Epithelial cell of proximal tubule (primary cell): ENCODE measurements at places on chromosomes 16 and 17. TPM values are rescaled to one million over a fixed set of nuclear protein-coding genes. Genes with fewer than 3 reads are reported as not detected.

DNA sequence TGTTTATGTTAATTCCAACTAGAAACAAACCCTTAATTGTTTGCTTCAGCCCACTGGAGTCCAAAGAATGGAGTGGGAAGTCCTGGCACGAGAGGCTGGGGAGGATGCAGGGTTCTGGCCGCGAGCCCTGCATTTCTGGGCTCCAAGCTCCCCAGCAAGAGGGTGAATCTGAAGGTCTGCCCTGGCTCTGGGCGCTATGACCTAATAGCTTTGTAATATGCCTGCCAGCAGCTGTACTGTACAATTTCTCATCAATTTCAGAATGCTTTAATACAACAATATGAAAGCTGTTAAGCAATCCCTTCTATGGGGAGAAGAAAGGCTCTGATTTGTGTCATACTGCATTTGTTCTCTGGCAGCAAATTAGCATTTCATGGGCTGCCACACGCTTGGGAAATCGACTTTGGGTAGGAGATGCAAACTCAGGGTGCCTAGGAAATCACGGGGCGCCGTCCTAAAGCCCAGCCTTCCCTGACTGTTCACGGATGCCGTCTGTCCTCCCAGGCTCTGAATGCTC lies 43.8 kb downstream of the NDEL1 start:
- no peak for DNase-seq

TM4SF5 gene
- not detected in 2 replicates for total RNA-seq

DNA sequence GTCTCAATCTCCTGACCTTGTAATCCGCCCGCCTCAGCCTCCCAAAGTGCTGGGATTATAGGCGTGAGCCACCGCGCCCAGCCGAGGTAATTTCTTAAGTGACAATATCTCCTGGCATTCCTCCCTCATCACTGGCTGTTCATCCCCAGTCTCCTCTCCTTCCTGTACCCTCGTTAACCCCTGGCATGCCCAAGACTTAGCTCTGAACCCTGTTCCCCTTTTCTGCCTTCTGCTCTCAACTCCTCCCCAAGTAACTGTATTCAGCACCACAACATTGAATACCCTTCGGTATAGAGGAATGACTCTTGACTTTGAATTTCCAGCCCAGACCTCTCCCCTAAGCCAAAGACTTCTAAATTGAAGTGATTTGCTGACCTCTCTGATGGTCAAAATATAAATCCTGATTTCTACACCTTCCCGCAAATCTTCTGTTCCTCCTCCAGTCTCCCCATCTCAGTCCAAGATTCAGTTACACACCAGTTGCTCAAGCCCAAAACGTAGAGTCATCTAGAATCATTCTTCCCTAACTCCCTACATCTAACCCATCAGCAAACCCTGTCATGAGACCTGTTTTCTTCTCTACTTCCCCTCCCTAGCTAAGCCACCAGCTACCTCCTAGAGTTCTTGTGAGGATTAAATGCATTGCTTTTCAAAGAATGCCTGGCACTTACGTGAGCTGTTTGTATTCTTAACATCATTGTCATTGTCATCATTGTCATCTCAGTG lies 14.8 kb downstream of the PMP22 start:
- DNase-seq = no peak

MYH8 gene
- not detected in 2 replicates for total RNA-seq

- no peak for DNase-seq
These were observed 21.9 kb upstream of the EIF1 start for GRCh38 chr17:41666708-41667279.

- no peak for DNase-seq
These were observed 129.7 kb upstream of the CHMP6 start for GRCh38 chr17:80861892-80862291.

DNA sequence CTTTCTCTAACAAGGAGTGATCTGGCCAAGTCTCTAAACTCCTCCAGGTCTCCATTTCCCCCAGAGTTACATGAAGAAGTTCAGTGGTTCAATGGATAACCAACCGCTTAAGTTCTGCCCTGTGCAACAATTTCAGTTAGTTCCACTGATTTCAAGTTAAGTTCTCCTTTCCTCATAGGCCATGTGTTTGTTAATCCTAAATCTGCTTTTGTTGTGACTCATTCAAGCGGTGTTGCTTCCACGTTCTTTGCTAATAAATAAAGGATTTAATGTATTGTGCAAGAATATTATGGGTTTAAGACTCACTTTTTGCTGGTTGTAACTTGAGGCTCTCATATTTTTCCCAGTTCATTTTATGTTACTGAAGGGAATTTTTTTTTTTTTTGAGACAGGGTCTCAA lies 36.3 kb downstream of the GNA13 start:
- peak; percentile 83 for DNase-seq

DNA sequence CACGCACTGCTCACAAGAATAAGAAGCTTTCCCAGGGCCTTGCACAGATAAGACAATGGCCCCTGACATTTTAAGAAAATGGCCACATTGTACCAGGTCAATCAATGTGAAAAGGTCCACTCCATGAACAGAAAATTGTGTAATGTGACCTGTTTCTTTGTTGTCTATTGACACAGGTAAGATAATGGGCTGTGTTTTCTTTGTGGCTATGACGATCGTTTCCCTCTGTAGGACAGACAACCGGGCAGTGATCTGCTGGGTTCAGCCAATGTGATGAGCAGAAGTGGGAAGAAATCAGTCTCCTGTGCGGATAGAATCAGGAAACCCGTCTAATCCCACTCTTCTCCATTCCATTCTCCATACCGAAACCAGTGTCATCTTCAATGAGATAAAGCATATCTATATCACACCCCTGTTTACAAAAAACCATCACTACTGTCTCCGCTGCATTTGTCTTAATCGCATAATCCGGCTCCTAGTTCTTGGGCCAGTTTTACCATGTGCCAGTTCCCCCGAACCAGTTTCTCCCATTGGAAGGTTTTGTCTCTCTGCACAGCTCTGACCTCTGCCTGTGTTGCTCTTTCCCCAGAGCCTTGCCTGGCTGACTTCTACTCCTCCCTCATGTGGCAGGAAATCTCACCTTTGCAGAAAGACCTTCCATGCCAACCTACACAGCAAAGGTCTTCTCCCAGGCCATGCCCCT lies 66.9 kb upstream of the ATF7IP2 start:
- DNase-seq = no peak

- DNase-seq = no peak
These were observed 86.1 kb upstream of the CCL2 start for GRCh38 chr17:34168989-34169388.

DNA sequence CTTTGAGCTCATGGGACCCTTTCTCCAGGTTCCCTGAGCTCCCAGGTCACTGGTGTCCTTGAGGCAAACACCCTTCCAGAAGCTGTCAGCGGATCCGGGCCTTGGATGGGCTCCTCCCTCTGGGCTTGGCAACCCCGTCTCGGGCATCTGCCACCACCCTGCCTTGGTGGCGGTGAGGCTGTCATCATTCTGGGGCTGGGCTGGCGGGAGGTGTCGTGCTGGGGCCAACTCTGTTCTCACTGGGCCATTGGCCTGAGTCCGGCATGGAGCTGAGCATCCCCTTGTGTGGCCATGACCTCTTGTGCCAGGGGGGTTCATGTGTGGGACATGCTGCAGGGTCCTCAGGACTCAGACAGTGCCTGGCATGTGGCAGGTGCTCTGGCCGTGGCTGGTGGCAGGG lies 197.6 kb downstream of the LAT start:
- no peak for DNase-seq

GRCh38 chr16:5875416-5875815 lies 777.8 kb upstream of the EEF2KMT start:
- no peak for DNase-seq

GFAP gene
- 0.58 and 1.0 TPM in 2 replicates for total RNA-seq

- DNase-seq = no peak
These were observed 341.6 kb upstream of the TBX2 start for GRCh38 chr17:61058066-61058465.

RHBDF2 gene
- 35.2 and 101 TPM in 2 replicates for total RNA-seq

- DNase-seq = no peak
These were observed 33.5 kb downstream of the NUP93 start for GRCh38 chr16:56763291-56763916.

- no peak for DNase-seq
These were observed 38.0 kb upstream of the CDH15 start for GRCh38 chr16:89133457-89134127.

SOX8 gene
- not detected in 2 replicates for total RNA-seq

DNA sequence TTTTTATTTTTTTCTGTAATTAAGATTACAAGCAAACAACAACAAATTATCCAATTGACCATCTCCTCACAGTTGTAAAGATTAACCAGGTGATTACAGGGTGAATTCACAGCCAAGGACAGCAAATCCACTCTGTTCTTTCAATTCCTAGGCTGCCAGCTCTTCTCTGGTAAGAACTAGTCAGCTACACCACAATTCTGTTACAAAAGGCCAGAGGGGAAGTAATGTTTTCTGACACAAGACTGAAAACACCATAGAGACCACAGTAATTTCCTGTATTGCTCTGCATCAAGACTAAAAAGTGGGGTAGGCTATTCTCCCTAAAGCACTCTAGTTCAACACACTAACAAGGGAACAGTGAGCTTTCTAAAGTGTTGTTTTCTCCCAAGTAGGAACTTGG lies 10.6 kb downstream of the CA10 start:
- peak; percentile 69 for DNase-seq

DNA sequence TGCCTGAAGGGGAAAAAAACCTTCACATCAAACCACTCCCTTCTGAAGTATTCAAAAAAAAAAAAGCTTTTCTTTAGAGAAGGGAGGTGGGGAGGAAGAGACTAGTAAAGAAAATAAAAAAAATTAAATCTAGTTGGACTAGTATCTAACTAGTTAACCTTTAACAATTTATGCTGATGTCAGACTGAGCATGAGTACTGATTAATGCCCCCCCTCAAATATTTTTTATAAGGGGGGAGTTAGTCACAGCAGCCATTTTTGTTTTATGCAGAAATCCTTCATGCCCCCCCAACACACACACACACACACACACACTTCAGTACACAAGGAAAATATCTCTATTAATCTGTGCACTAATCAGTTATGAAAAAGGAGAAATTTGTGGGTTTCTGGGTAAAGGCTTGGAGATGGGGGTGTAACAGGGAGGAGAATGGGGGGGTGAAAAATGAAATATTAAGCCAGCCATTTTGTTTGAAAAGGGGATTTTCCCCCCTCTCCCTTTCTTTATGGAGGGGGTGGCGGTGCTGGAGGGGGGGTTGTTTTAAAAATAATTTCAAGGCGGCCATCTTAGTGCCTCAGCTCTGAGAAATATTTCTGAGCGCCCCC lies 4.7 kb upstream of the CHD3 start:
- no peak for DNase-seq

GRCh38 chr17:78426293-78426879 lies 47.9 kb downstream of the PGS1 start:
- no peak for DNase-seq

- no peak for DNase-seq
These were observed 89.3 kb upstream of the GSE1 start for GRCh38 chr16:85523602-85524364.

DNA sequence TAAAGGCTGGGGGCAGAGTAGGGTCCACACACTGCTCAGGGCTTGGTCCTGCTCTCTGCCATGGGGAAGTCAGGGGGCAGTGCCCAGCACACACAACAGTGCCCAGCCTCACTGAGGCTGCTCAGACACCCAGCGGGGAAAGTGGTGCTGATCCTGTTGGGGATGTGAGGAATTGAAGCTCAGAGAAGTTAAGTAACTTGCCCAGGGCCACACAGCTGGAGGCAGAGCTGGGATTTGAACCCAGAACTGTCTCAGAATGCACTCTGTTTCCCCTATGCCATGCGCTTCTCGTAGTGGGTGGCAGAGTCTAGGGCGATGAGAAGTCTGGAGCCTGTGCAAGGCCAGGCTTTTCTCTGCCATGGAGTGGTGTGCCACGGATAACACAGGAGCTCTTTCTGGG lies 59.3 kb downstream of the SDK2 start:
- no peak for DNase-seq

PKMYT1 gene
- 107 and 120 TPM in 2 replicates for total RNA-seq

GRCh38 chr17:77429969-77430752 lies 289.4 kb downstream of the SEC14L1 start:
- peak; percentile 93 for DNase-seq

DNA sequence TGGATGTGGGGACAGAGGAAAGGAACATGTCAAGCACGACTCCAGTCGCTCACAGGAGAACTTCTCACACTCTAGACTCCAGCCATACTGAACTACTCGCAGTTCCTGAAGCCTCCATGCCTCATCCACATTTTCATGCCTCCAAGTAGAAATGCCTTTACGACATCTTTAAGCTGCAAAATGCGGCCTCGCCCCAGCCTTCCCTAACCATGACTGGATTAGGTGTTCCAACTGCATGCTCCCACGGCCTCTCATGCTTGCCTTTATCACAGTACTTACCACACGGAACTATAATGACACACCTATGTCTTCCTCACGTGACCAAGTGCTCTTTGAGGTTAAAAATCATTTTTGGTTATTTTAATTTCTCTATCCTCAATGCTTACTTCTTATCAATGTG lies 23.9 kb downstream of the SMG6 start:
- no peak for DNase-seq

DNA sequence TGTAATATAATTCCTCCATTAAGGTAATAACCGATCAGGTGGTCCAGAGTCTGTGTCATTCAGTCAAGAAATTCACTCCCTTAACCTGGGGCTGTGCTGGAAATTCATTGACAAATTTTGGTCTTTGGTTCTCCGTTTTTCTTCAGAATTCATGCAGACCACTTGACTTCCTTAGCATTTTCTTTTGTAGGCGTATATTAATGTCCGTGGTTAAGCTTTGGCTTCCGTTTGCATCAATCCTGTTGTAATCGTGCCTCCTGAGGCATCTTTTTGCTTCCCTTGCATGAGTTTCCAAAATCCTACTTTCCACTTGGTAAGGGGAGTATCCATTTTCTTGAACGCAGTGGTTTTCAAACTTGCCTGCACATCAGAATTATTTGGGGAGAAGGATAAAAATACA lies 9.0 kb downstream of the LRRC37B start:
- no peak for DNase-seq

- DNase-seq = no peak
These were observed 561 bp downstream of the CCDC47 start for GRCh38 chr17:63772801-63773271.

VMO1 gene
- not detected in 2 replicates for total RNA-seq

CCR7 gene
- total RNA-seq = not detected in 2 replicates

- DNase-seq = no peak
These were observed 303.0 kb upstream of the IRX5 start for GRCh38 chr16:54627616-54628015.

DNA sequence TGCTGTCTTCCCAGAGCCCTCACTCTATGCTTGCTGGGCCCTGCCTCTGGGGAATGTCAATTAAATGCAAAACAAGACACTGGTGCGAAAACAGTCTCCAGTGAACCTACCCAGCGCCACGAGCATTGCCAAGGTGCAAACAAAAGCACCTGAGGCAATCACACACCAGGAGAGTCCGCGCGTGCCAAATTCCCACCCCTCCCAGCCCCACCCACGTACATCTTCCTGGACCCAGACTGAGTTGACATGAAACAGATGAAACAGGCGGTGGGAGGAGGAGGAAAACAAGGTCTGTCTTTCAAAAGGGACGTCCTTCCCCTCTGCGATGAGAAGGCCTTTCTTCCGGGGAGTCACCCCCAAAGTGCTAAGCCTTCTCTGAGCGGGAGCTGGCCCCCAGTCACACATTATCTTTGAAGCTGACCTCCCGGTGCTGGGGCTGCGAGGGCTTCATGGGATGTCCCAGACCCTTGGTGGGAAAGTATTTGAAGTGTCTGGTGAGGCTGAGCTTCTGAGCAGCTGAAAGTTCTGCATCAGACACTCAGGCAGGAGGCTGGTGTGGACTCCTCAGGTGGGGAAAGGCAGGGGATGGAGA lies 200.4 kb downstream of the AXIN2 start:
- DNase-seq = no peak

GRCh38 chr16:85613604-85614337 lies 649 bp downstream of the GSE1 start:
- DNase-seq = no peak

CIAPIN1 gene
- total RNA-seq = 69.1 and 75.6 TPM in 2 replicates

GRCh38 chr16:26087091-26087490 lies 395.3 kb downstream of the HS3ST4 start:
- no peak for DNase-seq
